Dermis microvascular lymphatic vessel endothelial cell (primary cell): ENCODE measurements at places on chromosomes 3 and 15.

- no peak for DNase-seq
Observed at GRCh38 chr3:179995406-179995805, 41.3 kb downstream of the PEX5L start.

DNA sequence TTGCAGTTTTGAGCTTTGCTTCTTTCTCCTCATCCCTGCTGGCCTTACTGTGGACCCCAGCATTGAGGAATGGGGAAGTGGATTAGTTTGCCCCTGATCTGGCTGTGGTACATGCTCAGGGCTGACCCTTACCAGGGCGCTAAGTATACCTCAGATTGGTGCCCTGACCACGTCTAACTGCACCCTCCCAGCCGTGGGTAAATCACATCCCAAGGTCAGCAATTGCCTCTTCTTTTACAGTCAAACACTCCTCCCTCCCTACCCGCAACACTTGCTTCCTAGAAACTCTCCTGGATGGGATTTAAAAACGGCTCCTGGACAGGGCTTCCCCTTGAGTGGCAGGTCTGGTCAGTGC, 437.9 kb downstream of the NR2F2 start:
- DNase-seq = no peak

DNA sequence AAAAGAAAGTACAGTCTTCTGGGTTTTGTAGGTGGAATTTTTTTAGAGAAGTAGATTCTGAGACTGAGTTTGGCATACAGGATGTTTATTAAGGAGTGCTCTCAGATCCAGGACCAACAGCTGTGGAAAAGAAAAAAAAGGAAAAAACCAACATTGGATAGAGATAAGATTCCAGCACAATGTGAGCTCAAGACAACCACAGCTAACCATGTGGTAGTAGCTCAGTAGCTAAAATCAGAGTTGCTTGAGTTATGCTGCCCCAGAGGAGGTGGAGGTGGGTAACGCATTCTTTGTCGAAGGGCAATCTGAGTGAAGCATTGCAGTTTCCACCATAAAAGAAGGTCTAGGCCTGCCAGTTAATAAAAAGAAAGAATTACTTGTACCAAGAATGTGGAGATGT, 904.3 kb downstream of the NSUN3 start:
- DNase-seq = no peak

DNA sequence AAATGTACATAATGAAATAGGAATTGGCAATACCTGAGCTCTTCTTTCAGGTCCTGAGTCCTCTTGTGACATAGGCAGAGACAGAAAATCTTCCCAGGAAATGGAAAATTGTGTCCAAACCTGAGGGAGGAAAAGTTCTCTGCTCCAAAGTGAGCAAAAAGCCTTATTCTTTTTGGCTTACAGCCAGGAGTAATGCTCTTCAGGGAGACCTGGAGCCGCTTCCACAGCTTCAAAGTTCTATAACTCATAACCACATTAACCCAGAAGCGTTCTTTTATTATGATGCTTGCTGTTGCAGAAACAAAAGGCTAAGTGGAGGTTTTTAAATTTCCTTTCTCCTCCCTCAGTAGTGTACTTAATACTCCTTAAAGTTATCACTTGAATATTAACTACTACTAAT, 633 bp downstream of the IGSF10 start:
- no peak for DNase-seq

- DNase-seq = no peak
Observed at GRCh38 chr3:62370112-62370857, 3.1 kb downstream of the FEZF2 start.

DNA sequence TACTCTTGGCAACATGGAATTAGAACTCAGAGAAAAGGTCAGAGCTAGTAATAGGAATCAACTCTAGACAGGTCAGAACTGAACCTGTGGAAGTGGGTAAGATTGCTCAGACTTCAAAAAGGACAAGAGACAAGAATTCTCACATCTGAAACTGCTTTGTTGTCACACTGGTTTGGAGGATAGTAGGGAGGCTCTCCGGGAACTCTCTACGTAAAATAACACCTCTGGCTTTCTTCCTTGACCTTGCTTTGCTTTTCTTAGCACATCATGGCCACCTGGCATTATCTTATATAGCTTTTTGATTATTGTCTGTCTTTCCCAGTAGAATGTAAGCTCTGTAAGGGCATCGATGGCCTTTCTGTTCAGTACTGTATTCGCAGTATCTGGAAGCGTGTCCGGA, 13.2 kb upstream of the NFKBIZ start:
- DNase-seq = no peak

DNA sequence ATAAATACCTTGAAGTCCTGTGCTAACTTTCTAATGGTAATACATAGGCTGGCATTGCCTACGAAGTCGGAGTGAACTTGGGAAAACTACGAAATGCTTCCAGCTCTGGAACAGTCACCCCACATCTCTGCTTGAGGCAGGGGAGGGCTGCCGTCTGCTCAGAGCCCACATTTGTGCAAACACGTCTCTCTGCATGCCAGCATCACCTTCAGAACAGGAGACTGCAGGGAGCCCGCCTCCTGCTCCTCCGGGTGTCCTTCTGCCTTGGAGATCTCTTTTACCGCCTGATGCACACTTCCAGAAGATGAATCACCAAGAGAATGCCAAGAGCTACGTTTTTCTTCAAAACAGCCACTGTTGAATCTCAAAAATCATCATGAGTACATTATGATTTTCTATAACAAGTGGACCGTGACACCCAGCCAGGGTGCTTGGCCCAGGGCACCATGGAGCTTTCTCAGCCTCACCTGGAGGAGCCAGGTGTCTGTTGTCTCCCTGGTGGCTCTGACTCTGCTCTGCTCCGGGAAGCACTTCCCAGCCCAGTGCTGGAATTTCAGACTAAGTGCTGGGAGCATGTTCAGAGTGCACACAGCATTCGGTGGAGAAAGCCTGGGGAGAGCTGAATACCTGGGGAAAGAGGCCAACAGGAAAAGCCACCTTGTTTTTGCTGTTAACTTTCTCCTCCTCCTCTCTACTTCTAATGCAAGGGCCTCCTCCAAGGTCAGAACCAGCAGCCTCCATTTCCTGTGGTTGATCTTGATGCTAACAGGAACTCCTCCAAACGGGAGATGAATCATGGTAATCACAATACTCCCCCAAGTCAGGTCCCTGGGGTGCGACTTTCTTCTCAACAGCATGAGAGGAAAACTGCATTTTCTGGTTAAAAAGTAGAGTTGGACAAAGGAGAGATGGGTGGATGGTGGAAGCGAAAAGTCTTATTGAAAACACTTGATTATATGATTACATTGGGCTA, 467.7 kb downstream of the GABRG3 start:
- no peak for DNase-seq
